Right lung (tissue), 10 donors: ENCODE measurements at places on chromosomes 12 and 14. TPM values are rescaled to one million over a fixed set of nuclear protein-coding genes. Genes with fewer than 3 reads are reported as not detected.

- no peak for DNase-seq
These were observed 77.4 kb upstream of the SAV1 start for GRCh38 chr14:50745401-50746058.

DNA sequence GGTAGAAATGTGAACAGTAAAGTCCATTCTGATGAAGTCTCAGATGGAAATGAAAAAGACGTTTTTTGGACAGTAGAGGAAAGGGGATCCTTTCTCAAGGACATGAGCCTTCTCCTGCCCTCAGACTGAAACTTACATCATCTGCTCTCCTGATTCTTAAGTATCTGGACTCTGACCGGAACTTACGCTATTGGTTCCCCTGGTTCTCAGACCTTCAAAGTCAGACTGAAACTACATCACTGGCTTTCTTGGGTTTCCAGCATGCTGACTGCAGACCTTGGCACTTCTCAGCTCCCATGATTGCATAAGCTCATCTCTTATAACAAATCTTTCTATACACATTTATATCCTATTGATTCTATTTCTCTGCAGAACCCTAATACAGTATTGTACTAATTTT lies 291.0 kb downstream of the SNAPC1 start:
- no peak for DNase-seq

- DNase-seq = no peak
These were observed 8.5 kb upstream of the RFLNA start for GRCh38 chr12:124286414-124286813.

DNA sequence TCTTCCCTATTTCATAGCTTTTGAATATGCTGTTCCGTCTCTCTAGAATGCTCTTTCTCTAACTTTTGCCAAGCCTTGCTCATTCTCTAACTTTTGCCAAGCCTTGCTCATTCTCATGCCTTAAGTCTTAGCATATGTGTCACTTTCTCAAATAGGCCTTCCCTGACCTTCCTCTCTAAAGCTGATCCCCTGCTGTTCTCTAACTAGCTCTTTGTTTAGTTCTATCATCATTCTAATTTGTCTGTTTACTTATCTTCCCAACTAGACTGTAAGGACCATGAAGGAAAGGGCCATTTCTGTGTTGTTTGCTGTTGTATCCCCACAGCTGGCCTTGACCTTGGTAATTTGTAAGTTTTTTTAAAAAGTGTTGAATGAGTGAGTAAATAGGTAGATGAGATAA lies 71.1 kb downstream of the ZNF641 start:
- DNase-seq = no peak

GRCh38 chr12:42744539-42745182 lies 155.1 kb upstream of the PRICKLE1 start:
- DNase-seq = no peak

- DNase-seq = no peak
These were observed 4.5 kb upstream of the RPGRIP1 start for GRCh38 chr14:21275261-21275858.

Gene NEUROD4
- polyA plus RNA-seq = not detected
